Fibroblast of villous mesenchyme (primary cell): ENCODE measurements at places on chromosomes 2 and 18.
A peak's percentile ranks its signal among the peaks of the same experiment; 100 is the strongest.

- peak; percentile 28 for DNase-seq
Observed at GRCh38 chr2:30349691-30350090, 97.4 kb upstream of the LCLAT1 start.

DNA sequence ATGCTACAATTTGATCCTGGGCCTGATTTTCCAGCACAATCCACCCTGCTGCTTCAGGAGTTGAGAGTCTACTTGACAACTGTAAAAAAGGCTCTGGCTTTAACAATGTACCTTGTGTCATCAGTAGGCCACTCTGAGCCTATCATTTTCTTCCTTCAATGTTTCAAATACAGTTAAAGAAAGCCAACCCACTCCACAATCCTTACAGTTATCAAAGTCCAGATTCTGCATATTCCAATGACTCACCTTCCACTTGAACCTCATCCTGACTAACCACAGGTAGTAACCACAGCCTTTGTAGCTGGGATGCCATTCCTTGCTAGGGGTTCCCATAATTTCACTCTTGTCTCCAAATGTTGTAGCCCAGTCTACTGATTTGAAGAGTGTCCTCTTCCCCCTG is 35.5 kb upstream of the AQP4 start:
- no peak for DNase-seq

- no peak for DNase-seq
Observed at GRCh38 chr2:180016937-180017336, 9.8 kb upstream of the CWC22 start.

- no peak for DNase-seq
Observed at GRCh38 chr2:133641942-133642725, 73.9 kb upstream of the NCKAP5 start.

- DNase-seq = no peak
Observed at GRCh38 chr2:64608867-64609226, 44.9 kb downstream of the SERTAD2 start.

DNA sequence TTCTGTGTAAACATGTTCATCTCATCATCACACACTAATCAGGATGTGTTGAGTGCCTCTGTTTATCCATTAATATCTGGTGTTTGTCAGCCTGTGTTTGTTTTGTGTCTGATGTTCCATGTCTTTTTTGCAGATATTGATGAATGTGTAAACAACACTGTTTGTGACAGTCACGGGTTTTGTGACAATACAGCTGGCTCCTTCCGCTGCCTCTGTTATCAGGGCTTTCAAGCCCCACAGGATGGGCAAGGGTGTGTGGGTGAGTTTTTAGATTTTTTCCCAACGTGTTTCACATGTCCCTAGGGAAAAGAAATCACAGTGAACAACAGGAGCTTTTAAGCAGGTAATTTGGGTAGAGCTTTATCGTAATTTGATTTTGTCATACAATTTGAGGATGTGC is 133.7 kb upstream of the RASGRP3 start:
- no peak for DNase-seq

DNA sequence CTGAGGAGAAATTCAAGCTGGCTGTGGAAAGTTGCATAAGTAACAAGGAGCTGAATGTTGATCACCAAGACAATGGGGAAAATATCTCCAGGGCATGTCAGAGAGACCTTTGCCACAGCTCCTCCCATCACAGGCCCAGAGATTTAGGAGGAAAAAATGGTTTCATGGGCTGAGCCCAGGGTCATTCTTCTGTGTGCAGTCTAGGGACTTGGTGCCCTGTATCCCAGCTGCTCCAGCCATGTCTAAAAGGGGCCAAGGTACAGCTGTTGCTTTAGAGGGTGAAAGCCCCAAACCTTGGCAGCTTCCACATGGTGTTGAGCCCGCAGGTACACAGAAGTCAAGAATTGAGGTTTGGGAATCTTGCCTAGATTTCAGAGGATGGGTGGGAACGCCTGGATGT is 439.8 kb upstream of the HNRNPA3 start:
- no peak for DNase-seq

GRCh38 chr2:169363560-169364150 is 1.3 kb upstream of the LRP2 start:
- no peak for DNase-seq

GRCh38 chr18:55097456-55098170 is 138.4 kb upstream of the CCDC68 start:
- DNase-seq = peak; percentile 88

GRCh38 chr2:170523506-170523905 is 191.6 kb upstream of the SP5 start:
- no peak for DNase-seq
